ENCODE measurements at places on chromosomes 4 and X.

- DNase-seq, result peak; percentile 56
Measured at GRCh38 chrX:136199365-136199764, 51.8 kb downstream of the MAP7D3 start.

- no peak for DNase-seq
Measured at GRCh38 chr4:57158221-57158620, 48.0 kb upstream of the IGFBP7 start.

- no peak for DNase-seq
Measured at GRCh38 chrX:48468693-48469691, 1.1 kb downstream of the SLC38A5 start.

GRCh38 chr4:142875117-142875516, 29.0 kb upstream of the INPP4B start:
- no peak for DNase-seq

DNA sequence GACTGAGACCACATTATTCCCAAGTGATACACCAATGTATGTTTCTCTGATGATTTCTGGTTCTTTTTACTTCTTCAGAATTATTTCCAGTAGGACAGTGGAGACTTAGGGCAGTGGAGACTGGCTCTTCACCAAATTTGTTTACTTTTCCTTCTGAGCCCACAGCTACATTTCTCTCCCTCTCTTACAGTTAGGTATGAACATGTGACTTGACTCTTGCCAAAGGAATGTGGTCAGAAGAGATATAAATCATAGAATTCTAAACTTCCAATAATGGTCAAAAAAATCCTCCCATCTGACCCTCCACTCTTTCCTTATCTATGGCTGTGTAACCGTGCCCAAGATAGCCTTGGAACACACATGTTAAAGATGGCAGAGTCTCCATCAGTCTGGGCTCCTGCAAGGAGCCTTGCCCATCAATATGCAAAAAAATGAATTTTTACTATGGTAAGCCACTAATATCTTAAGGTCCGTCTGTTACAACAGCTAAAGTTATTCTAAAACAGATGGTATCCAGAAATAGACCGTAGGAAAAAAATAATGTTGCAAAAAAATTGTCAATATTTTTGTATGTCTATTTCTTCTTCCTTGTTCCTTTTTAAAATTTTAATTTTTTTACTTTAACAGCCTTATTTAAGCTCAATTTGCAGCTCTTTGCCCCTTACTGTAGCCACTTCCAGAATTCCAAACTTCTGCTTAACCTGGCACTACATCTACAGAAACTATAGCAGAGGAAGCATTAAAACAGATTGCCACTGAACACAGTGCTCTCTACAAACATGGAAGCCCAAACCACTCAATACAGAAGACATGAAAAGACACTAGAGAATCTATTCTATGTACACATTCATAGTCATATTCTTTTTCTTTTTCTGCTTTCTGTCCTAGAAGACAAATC, 260.7 kb downstream of the COL25A1 start:
- DNase-seq, result no peak

Data from tongue (tissue), 3 donors.